ENCODE measurements at places on chromosomes 2 and 18. TPM values are rescaled to one million over a fixed set of nuclear protein-coding genes. Genes with fewer than 3 reads are reported as not detected.
A peak's percentile ranks its signal among the peaks of the same experiment; 100 is the strongest.

The SCG2 gene
- total RNA-seq = 0.35 TPM

The CHMP1B gene
- 29.4 TPM for total RNA-seq

The CCT4 gene
- 188 TPM for total RNA-seq

DNA sequence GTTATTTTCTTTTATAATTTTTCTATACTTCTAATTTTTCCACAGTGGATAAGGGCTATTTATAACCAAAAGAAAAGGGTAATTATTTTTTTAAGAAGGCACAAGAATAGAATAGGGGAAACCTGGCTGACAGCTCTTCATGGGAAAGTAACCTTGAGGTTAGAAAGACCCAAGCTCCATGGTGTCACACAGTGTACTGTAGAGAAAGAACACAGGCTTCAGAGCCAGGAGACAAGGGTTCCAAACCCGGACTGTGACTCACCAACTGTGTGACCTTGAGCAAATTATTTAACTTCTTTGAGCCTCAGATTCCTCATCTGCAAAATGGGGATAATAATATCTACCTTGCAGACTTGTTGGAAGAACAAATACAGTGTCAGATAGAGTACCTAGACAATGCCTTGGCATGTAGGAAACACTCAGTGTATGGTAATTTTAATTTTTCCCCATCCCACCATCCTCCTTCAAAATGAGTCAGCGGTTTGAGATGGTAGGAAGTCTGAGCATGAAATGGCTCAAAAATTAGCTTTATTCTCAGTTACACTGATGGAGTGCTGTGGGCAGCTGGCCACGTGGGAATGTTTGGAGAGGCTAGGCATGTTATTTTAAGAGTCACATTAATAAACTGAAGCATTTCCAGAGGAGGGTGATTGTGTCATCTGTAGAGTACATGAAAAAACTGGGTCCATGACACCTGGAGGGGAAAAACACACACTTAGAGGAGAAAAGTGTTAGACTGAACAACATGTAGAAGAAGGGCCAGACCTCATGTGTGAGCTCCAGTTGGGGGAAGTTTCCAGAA is 36.7 kb downstream of the TMEM37 start:
- no peak for DNase-seq

DNA sequence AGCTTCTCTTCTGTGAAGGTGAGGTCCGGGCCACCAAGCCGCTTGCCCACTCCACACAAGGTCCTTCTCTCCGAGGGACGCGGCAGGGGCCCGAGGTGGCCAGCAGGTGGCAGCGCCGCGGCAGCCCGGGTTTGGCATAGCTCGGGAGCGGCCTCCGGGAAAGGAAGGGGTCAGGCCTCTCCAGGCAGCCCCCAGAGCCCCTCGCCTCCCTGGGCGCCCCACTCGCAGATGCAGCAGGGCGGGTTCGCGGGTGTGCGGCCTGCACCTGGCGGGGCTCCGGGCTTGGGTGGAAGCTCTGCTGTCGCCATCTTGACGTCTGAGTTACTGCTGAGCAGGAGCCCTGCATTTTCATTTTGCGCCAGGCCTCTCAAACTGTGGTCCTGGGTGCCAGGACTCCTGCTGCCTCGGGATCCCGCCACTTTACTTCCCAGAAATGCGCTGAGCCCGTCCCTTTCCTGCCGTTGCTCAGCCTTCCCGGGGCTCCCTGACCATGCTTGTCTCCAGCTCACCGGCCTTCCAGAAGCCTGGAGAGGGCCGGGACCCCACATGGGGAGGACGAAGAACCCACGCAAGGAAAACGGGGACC is 18.6 kb upstream of the NCL start:
- DNase-seq = peak; percentile 77

- no peak for DNase-seq
These were observed 42.2 kb downstream of the LBH start for GRCh38 chr2:30273574-30273929.

- DNase-seq = no peak
These were observed 6.8 kb downstream of the RAB12 start for GRCh38 chr18:8616028-8616401.
